Right lung (tissue), 10 donors: ENCODE measurements at places on chromosomes 12 and 14. TPM values are rescaled to one million over a fixed set of nuclear protein-coding genes. Genes with fewer than 3 reads are reported as not detected.

Gene PRB2
- 0.29 TPM for polyA plus RNA-seq

Gene KLRC3
- 0.15 TPM for polyA plus RNA-seq

Gene LRRC10
- not detected for polyA plus RNA-seq

Gene RFX4
- polyA plus RNA-seq: not detected

Gene CRACR2A
- 3.6 TPM for polyA plus RNA-seq

Gene STXBP6
- polyA plus RNA-seq: 46.1 TPM

Gene TAS2R8
- not detected for polyA plus RNA-seq

Gene MMP17
- polyA plus RNA-seq: 1.9 TPM

Gene MGST1
- 72.3 TPM for polyA plus RNA-seq

Gene TCHP
- 19.8 TPM for polyA plus RNA-seq

Gene DYNLL1
- polyA plus RNA-seq: 390 TPM

Gene VRTN
- 0.04 TPM for polyA plus RNA-seq

Gene OLR1
- 1.3 TPM for polyA plus RNA-seq

Gene ANO4
- polyA plus RNA-seq: 3.6 TPM

Gene KRT6A
- not detected for polyA plus RNA-seq

Gene LALBA
- polyA plus RNA-seq: not detected

Gene PPP1R36
- 0.68 TPM for polyA plus RNA-seq

Gene APOF
- not detected for polyA plus RNA-seq

Gene HCFC2
- 22.7 TPM for polyA plus RNA-seq

Gene UBR7
- polyA plus RNA-seq: 27.7 TPM

Gene NTS
- polyA plus RNA-seq: 3.7 TPM

Gene GLIPR1L1
- 0.76 TPM for polyA plus RNA-seq
